Stimulated activated effector memory CD8-positive, alpha-beta T cell treated with anti-CD3 and anti-CD28 coated beads, Interleukin-12 subunit alpha, Interleukin-12 subunit beta, amount 100 ng/mL, for 72 hours (primary cell): ENCODE measurements at places on chromosomes 16 and 17.
A peak's percentile ranks its signal among the peaks of the same experiment; 100 is the strongest.

DNA sequence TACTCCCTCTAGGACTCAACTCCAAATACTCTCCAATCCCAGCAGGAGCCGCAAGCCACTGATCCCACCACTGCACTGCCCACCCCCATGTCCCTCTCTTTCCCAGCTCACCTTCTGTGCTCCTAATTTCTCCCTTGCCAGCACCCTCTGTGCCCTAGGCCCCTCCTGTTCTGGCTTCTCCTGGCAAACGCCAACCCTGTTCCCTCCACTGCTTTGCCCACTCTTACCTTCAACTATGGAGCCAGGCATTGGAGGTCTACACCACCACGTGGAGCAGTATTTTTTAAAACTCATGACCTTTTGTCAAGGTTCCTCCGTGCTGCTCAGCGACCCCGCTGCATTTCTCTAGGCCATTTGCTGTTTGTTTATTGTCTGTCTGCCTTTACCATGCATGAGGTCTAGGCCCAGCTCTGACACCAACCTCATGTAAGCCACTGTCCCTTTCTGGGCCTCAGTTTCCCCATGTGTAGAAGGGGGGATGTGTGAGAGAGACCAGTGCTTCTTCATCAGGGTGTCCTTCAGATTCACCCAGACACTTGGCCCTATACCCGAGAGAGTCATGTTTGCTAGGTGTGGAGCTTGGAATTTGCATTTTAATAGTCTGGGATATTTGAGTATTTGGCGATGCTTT is 4.6 kb downstream of the CCDC102A start:
- no peak for DNase-seq

DNA sequence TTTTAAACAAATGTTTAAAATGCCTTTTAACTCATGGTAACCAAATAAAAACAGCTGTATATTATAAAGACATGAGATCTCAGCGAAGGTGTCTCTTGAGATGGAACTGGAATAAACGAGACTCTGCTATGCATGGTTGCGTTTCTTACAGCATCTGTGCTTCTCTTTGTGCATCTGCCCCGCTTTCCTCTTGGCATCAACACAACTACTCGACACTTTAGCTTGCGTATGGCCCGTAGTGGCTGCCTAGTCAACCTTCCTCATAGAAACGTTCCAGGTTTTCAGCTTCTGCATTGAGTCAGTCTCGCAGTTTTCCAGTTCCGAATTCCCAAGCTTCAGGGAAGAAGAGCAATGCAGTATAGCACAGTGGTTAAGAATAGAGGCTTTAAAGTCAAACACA is 214.9 kb downstream of the CEP112 start:
- no peak for DNase-seq

- no peak for DNase-seq
Measured at GRCh38 chr16:85407-85782, 7.4 kb downstream of the MPG start.

- peak; percentile 67 for DNase-seq
Measured at GRCh38 chr16:53549970-53550690, 47.1 kb upstream of the AKTIP start.

DNA sequence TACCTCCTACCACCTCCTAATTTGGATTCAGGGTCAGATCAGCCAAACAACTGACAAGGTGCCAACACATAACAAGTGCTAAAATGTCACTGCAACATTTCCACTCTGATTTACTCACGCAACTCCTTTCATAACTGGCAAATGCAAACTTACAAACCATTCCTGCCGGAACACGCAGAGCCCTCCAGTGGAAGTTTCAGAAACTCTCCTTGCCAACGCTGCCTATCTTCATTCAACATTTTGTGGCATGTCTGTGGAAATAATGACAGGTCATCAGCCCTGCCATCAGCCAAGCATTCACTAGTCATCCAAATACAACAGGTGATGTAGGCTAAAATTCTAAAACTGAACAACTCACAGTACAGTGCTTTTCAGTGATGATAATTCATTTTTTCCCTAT is 37.7 kb upstream of the OR3A1 start:
- DNase-seq = no peak

DNA sequence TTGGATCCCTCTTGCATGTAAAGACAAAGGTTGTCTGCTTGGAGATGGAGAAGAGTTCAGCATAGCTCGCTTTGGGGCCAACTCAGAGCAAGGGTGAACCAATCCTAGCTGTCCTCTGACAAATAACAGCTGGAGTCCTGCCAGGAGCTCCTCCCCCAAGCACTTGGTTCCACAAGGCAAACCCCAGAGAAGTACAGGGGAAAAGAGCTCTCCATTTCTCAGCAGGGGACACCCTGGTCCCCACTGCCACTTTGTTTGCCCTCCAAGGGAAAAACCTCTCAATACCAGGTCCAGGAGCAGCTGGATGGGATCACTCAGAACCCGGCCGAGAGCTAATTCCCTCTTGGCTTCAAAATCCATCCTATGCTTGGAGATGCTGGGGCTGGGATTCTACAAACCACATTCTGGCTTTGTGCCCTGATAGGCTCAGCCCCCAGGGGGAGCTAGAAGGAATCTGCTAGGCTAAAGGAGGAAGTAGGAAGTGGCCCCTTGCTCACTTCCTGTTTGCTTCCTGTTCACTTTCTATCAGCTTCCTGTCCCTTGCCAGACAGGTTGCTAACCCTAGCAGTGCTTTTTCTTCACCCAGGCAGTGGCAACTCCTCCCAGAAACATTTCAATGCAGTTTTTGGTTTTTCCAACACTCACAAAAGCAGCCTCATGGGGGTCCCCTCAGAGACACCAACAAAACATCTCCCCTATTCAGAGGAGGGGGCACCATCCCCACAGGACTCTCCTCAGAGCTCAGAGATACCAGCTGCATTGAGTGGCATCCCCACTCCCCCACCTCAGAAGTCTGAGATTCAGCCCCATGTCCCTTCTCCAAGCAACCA is 30.7 kb downstream of the CDRT4 start:
- no peak for DNase-seq

DNA sequence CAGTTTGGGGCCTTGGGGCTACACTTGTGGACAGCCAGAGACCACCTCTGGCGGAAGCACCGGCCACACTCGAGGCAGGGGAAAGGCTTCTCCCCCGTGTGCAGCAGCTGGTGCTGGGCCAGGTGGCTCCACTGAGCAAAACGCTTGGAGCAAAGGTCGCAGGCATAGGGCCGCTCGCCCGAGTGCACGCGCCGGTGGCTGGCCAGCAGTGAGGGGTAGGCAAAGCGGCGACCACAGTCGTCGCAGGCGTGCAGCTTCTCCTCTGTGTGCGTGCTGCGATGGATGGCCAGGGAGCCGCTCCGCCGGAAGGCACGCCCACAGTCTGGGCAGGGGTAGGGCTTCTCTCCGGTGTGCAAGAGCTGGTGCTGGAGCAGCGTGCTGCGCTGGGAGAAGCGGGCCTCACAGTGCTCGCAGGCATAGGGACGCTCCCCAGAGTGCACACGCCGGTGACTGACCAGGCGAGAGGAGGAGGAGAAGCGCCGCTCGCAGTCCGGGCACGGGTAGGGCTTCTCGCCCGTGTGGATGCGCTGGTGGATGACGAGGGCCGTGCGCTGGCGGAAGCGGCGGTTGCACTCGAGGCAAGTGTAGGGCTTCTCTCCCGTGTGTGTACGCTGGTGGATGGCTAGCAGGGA is 5.8 kb downstream of the ZNF689 start:
- no peak for DNase-seq

GRCh38 chr17:63985387-63986140 is 12.6 kb upstream of the PRR29 start:
- no peak for DNase-seq

DNA sequence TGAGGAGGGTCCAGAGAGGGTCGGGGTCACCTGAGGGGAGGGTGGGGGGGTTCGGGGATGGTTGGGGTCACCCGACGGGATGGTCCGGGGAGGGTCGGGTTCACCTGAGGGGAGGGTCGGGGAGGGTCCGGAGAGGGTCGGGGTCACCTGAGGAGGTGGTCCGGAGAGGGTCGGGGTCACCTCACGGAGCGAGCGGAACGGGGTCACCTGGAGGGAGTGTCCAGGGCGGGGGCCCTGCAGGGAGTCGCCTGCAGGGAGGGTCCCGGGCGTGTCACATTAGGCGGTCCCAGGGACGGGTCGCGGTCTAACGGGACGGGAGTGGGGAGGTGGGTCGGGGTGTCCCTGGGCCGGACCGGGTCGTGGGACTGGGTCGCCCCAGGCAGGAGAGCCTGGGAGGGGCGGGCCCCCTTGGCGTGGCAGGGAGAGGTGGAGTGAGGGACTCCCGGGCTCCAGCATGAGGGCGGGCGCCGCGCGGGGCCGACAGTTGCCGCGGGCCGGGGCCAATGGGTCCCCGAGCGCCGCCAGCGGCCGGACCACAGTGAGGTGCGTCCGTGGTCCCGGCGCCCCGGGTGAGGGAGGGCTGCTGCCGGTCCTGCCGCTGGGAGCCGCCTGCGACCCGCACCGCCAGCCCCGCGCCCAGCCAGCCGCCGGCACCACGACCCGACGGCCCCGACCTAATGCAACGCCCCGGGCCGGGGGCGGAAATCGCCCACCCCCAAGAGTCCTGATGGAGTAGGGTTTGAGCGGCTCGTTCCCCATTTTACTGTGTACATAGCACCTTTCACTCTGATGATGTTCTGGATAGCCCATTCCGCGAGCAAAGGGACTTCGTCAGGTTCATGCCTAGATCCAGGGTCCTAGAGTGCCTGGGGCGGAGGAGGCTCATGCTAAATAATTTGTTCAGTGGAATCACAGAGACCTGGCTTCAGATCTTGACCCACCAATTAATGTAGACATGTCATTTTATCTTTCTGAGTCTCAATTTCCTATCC is 1.2 kb upstream of the ABCA3 start:
- DNase-seq = no peak

DNA sequence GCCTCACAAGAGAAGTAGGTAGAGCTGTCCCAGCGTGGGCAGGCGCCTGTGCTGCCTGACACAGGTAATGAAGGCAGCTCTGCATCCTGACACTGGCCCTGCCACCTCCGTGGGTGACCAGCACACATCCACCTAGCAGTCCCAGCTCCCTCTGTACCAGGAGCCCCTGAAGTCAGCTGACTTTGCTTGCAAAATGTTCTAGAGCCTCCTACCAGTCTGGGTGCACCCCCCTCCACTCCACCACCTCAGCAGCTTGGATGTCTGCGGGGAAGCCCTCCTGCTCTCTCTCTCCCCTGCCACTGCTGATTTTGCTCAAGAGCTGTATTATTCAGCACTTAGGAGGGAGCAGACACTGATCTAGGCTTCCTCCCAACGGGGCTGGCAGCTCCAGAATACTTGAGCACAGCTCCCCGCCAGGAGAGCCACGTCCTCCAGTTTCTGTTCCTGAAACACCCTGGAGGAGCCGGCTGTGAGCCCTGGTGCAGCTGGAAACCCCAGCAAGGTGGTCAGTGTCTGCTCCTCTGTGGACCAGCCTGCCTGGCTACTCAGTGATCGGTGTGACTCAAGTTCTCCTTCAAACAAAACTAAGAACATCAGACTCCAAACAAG is 1.0 kb downstream of the RNF166 start:
- DNase-seq = no peak

DNA sequence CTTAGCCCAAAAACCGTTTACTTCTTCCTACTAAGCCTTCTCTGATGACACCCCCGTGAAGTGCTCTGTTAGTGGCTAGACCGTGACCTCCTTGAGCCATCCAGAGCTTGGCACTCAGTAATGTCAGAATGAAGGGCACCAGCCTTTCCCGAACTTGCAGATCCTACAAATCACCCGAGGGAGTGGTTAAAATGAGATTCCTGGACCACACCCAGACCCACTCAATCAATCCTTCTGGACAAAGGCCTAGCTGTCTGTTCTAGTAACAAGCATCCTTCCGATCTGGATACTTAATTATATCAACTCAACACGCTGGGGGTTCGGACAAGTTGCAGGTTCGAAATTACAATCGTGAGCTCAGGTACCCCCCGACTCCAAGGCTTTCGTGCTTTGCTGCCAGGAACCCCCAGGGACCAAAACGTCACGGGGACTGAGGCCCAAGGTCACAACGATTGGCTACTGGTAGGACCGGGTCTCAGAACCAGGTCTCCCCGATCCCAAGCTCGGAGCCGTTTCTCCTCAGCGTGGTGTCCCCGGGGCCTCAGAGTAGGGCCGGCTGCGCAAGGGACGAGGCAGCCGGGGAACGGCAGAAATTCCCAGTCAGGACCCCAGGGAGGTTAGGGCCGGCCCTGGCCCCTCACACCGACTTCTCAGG is 527 bp downstream of the CIAPIN1 start:
- no peak for DNase-seq

- no peak for DNase-seq
Measured at GRCh38 chr16:19968891-19969683, 84.4 kb upstream of the GPRC5B start.

DNA sequence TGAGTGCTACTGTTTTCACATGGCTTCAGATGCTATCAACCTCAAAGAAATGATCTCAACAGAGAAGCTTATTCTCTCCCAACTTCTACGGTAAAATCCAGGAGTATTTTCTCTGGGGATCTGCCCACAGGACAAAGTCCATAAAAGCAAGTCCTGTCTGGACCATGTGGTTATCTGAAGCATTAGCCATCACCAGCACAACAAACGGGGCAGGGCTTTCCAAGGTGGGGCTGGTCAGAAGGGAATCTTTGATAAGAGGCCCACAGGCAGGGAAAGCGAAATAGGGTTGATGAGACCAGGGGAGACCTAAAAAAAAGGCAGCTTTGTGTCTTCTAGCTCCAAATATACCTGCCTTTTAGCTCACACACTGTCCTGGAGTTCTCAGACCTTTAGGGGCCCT is 38.7 kb upstream of the CACNG3 start:
- no peak for DNase-seq

- no peak for DNase-seq
Measured at GRCh38 chr16:49362230-49362629, 11.4 kb upstream of the C16orf78 start.

DNA sequence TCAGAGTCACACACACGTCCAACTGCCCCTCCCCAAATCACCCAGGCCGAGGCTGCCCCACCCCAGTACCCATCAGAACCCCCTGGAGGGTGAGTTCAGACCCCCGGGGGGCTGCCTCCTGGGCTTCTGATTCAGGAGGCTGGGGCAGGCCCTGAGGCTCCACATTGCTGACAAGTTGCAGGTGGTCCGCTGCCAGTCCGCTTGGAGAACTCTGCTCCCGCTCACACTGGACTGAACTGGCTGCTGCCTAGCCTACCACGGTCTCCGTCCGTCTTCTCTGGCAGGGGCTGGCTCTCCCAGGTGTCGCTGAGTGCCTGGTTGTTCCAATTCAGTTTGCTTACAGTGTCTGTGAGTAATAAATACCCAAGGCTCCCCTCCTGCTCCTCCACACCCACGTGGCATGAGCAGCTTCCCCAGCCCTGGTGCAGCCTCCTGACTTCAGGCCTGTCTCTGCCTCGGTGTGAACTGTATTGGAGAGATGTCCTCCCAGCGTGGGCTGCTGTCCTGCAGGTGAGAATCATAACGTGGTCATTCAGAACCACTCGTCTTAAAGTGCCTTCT is 163.4 kb downstream of the LAT start:
- DNase-seq = no peak

GRCh38 chr16:86680661-86681030 is 102.3 kb downstream of the FOXL1 start:
- DNase-seq = no peak

GRCh38 chr17:6153375-6153774 is 83.2 kb downstream of the WSCD1 start:
- no peak for DNase-seq
